Glutamatergic neuron (in vitro differentiated cells): ENCODE measurements at places on chromosomes 5 and 9. TPM values are rescaled to one million over a fixed set of nuclear protein-coding genes. Genes with fewer than 3 reads are reported as not detected.

Gene DHFR
- total RNA-seq: 23.5 TPM

Gene CDH10
- 3.0 TPM for total RNA-seq

Gene LMX1B
- 0.27 TPM for total RNA-seq

Gene SMIM33
- not detected for total RNA-seq

Gene FREM1
- 1.7 TPM for total RNA-seq

Gene C5orf47
- not detected for total RNA-seq

Gene SPATA31A3
- total RNA-seq: not detected

Gene ZNF79
- total RNA-seq: 10.0 TPM
